Liver (tissue), 10 donors: ENCODE measurements at places on chromosomes 11 and 22. TPM values are rescaled to one million over a fixed set of nuclear protein-coding genes. Genes with fewer than 3 reads are reported as not detected.

Gene ABTB2
- total RNA-seq: 8.9 TPM

Gene MRGPRF
- 3.0 TPM for total RNA-seq

Gene PAMR1
- 3.6 TPM for total RNA-seq

Gene MFRP
- not detected for total RNA-seq

Gene IGSF9B
- 0.33 TPM for total RNA-seq

Gene CRYBA4
- total RNA-seq: not detected

Gene DEUP1
- total RNA-seq: not detected

Gene PRR14L
- total RNA-seq: 20.2 TPM

Gene CDC42EP2
- total RNA-seq: 3.4 TPM

DNA sequence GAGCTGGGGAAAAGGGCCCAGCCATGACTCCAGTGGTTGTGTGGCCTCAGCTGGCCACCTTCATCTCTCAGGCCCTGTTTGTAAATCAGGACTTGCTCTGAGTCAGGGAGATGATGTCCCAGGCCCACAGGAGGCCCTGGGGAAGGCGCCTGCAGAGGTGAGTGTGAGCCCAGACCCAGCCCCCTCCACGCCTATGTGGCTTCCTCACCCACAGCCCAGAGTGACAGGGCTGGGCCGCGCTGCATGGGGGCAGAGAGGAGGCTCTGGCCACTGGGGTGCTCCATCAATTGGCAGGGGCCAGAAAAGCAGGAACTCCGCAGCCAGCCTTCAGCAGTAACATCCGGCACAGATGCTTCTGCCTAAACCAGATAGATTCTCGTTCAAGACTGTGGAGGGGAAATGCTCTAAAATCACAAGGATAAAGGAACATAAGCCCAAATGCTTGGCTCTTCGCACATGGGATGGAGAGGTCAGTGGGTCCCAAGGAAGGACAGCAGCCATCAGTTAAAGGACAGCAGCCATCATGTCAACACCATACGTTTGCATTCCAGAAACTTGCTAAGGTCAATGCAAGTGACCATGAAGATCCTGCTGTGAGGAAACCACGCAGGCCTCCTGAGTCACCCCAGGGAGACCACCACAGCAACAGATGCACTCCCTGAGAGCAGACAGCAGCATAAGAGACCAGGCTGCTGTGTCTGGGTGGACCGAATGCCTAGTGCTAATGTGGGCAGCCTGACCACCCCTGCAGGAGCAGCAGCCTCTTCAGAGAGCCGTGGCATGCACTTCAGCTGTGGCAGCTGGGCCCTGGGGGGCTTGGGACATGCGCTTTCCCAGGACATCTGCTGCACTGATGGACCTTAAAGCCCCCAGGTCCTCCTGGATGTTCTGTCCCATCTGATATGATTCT lies 28.3 kb downstream of the OSBPL5 start:
- DNase-seq: no peak

DNA sequence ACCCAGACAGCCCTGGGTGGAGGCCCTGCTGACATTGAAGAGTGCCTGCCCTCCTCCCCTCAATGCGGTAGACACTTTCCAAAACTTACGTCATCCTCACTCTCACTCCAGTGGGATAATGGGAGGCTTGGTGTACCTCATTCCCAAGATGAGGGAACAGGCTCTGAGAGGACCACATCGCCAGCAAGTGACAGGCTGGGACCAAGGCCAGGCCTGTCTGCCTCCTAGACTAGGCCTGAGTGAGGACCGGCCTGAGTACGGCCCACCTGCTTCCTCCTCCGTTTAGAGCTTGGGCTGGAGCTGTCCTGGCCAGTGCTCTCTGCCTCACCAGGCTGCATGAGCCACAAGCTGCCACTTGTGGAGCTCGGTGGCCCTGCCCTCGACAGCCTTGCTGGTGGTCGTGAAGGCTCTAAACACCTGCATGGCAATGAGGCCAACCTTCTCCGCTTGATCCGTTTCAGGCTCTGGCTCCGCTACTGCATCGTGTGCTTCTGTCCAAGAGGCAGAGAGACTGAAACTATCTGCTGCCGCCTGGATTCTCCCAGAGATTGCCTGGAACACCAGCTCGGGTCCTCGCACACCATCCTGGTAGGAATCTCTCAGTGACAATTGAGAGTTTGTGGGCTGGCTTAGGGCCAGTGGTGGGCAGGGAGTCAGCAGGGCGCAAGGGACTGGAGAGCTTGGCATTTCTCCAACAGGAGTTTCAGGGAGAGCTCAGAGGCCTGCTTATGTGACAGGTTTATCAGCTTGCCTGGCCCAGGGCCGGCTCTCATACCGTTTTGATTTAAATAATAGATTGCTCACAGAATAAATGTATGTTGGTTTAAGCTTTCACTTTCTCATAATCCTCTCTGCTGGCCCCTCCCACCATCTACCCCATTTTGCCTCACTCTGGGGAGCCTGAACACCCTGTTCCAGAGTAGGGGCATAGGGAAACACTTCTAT lies 9.4 kb downstream of the LRRC75B start:
- no peak for DNase-seq

GRCh38 chr11:61860054-61860903 lies 31.1 kb downstream of the FADS3 start:
- DNase-seq: no peak

- DNase-seq: no peak
These were observed 201.2 kb downstream of the PGR start for GRCh38 chr11:100928426-100928825.

GRCh38 chr11:6480299-6480914 lies 724 bp downstream of the ARFIP2 start:
- no peak for DNase-seq

- no peak for DNase-seq
These were observed 6.0 kb upstream of the CAVIN3 start for GRCh38 chr11:6326303-6326702.

- DNase-seq: no peak
These were observed 9.8 kb downstream of the SLC17A6 start for GRCh38 chr11:22347857-22348487.

- no peak for DNase-seq
These were observed 31.9 kb downstream of the FLI1 start for GRCh38 chr11:128725630-128726319.

DNA sequence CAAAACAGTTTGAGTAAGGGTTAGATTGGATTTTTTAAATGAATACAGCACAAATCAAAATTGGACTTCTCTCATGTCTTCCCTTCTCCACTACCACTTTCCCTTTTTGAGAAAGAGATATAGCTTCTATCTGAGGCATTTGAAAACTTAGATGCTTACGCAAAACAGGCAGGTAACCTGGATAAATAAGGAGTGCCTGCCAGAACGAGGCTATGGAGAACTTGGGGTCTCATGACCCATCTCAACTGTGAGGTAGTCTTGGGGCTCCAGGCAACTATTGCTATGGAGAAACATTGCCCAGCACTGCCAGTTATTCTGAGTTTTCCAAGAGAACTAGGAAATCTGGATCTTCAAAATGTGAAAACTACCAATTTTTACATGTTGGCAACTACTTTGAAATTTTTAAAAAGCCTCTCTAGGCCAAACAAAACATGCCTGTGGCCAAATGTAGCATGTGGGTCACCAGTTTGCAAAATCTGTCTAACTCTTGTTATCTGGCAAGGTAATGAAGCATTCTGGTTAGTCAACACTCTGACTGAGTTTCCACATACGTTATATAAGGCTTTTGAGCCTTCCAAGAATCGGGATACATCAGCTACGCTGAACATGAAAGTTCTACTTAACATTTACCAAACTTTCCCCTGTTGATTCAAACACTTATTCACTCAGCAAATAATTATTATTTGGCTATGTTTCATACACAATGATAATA lies 752.7 kb downstream of the KCNA4 start:
- DNase-seq: no peak

- DNase-seq: no peak
These were observed 482.1 kb upstream of the ANO5 start for GRCh38 chr11:21710809-21711208.

- peak; percentile 90 for DNase-seq
These were observed 20.3 kb downstream of the CLPB start for GRCh38 chr11:72413914-72414628.

DNA sequence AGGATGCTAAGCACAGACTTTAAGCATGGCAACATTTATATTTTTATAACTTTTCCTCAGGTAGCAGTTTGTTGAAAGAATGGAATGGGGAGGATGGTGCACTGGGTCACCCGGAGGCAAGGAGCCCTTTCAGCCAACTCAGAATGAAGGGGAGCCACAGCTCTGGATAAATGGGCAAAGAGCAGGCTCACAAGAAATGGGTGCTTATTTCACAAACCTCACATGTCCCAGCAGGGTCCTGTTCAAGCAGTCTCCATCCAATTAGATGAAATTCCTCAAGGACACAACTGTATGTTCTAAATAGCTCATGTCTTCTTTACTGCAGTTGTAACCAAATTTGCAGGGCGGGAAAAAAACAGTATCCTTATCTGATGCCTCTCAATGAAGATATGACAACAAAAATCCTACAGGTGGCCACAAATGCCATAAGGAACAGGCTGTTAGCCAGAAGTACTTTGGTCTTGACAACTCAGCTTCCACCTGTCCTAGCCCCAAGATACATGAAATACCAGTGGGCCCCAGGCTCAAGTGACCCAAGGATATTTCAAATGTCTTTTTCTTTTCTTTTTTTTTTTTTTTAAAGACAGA lies 48.2 kb downstream of the MAPK1 start:
- no peak for DNase-seq

DNA sequence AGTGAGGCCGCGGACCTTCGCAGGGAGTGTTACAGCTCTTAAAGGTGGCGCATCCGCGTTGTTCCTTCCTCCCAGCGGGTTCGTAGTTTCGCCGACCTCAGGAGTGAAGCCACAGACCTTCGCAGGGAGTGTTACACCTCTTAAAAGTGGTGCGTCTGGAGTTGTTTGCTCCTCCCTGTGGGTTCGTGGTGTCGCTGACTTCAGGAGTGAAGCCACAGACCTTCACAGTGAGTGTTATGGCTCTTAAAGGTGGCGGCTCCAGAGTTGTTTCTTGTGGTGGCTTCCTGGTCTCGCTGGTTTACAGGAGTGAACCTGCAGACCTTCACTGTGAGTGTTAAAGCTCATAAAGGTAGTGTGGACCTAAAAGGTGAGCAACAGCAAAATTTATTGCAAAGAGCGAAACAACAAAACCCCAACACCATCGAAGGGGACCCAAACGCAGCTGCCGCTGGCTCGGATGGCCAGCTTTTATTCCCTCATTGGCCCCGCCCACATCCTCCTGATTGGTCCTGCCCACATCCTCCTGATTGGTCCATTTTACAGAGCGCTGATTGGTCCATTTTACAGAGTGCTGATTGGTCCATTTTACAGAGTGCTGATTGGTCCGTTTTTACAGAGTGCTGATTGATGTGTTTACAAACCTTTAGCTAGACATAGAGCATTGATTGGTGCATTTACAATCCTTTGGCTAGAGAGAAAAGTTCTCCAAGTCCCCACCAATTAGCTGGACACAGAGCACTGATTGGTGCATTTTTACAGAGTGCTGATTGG lies 1.2 kb upstream of the TMEM45B start:
- no peak for DNase-seq

DNA sequence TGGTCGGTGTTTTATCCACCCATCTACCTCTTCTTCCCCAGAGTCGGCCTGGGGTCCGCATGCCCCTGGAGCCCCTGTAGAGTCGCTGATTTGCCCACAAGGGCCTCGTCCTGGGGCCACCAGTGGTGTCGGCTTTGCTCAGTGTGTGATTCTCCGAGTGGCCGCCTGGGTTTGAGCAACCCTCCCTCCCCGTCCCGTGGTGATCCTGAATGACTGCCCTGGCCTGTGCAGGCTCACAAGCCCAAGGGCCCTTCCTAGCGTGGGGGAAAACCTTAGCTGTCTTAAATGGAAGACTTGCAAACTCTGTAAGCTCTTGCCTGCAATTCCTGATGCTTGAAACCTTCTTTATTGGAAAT lies 128.3 kb downstream of the OSBP2 start:
- DNase-seq: no peak

DNA sequence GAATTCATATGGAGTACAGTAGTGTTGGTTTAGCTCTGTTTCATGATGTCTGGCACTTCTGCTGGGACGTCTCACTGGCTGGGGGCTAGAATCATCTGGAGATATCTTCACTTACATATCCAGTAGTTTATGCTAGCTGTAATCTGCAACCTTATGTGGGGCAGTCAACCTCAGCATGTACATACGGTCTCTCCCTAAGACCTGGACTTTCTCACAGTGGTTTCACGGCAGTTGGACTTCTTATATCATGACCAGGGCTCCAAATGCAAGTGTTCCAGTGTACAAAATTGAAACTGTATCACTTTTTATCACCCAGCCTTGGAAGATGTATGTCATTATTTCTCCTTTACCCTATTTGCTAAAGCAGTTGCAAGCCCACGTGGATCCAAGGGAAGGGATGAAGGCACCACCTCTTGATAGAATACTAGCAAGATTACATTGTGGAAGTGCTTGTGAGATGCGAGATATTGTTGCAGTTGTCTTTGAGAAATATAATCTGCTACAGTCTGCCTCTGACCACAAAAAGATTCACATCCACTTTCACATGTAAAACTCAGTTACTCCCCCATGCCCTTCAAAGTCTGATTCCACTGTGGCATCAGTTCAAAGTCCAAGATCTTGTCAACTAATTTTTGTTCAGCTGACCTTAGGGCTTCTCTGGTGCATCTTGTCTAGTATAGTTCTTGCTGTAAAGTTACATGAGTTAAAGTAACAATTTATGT lies 316.6 kb upstream of the NCAM1 start:
- no peak for DNase-seq

GRCh38 chr22:19109198-19110063 lies 12.8 kb downstream of the DGCR2 start:
- DNase-seq: no peak

GRCh38 chr11:45045683-45046471 lies 95.2 kb upstream of the TP53I11 start:
- no peak for DNase-seq

GRCh38 chr11:121727942-121728341 lies 275.2 kb upstream of the SORL1-AS1 start:
- no peak for DNase-seq

DNA sequence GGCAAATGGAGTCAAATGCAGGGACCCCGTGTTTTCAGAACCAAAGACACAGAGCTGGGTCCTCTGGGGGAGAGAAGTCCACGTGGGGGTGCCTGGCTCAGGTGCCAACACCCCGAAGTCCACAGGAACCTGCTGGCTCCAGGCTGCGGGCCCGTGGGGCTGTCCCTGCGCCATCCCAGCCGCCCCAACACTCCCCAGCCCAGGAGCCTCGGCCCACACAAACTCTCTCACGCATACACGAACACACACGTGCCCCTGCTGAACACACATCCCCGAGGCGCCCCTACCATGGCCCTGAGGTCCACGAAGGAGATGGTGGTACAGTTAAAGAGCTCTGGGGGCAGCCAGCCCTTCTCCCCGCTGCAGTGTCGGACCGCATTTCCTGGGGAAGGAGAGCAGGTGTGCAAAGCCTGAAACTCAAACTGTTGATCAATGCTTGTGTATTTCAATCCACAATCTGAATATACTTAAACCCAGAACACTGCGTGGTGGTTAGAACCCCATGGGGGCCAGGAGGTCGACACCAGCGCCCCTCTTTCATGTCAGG lies 54.7 kb downstream of the TRMU start:
- no peak for DNase-seq

GRCh38 chr22:19788661-19789225 lies 28.2 kb downstream of the TBX1 start:
- DNase-seq: no peak

DNA sequence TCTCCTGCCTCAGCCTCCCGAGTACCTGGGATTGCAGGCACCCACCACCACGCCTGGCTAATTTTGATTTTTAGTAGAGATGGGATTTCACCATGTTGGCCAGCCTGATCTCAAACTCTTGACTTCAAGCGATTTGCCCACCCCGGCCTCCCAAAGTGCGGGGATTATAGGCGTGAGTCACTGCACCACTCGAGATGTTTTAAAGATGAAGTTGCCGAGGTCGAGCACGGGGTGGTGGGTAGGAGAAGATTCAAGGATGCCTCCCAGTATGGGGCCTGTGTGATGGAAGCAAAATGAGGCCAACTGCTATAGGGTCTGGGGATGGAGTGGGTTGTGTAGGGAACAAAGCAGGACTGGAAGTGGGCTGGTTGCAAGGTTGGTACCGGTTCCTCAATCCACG lies 245.2 kb downstream of the MN1 start:
- DNase-seq: no peak
